Stimulated activated CD4-positive, alpha-beta T cell treated with anti-CD3 and anti-CD28 coated beads, TNF-alpha, amount 100 ng/mL, for 24 hours (primary cell): ENCODE measurements at places on chromosomes 1 and 21.

GRCh38 chr1:17925290-17926237, 170.4 kb downstream of the ACTL8 start:
- no peak for DNase-seq

DNA sequence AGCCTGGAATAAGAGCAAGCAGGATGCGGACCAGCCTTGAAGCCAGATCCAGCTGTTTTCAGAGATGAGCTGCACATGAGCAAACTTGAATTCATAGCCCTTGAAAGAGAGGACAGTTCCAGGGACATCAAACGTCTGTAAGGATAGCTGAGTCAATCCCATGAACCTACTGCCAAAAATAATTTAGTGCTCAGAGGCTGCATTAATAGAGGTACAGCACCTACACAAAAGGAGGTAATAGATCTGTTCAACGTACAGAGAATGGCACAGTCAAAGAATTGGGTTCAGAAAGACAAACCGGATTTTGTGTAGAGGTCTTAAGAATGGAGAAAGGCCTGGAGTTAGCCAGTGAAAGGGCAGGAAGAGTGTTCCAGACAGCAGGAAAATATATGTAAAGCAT, 110.8 kb upstream of the ZC3H12A start:
- DNase-seq: no peak

DNA sequence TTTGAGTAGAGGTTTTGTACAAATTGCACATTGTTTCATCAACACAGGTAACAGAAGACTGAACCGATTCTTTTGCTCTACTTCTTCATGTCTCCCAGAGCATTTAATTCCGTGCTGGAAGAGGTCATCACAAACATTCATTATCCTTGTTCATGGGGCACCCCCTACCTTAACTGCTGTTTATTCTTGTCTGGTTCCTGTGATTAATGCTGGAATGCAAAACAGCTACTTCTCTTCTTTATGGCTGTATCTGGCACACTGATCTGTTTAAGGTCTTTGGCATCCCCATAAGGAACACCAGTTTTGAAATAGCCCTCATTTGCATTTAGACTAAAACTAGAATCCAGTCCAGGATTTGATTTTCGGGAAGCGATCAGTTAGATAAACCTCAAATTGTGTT, 42.2 kb downstream of the NTNG1 start:
- no peak for DNase-seq

- no peak for DNase-seq
Observed at GRCh38 chr1:109930252-109930993, 19.8 kb downstream of the CSF1 start.

GRCh38 chr1:10836726-10837125, 40.3 kb upstream of the CASZ1 start:
- no peak for DNase-seq

DNA sequence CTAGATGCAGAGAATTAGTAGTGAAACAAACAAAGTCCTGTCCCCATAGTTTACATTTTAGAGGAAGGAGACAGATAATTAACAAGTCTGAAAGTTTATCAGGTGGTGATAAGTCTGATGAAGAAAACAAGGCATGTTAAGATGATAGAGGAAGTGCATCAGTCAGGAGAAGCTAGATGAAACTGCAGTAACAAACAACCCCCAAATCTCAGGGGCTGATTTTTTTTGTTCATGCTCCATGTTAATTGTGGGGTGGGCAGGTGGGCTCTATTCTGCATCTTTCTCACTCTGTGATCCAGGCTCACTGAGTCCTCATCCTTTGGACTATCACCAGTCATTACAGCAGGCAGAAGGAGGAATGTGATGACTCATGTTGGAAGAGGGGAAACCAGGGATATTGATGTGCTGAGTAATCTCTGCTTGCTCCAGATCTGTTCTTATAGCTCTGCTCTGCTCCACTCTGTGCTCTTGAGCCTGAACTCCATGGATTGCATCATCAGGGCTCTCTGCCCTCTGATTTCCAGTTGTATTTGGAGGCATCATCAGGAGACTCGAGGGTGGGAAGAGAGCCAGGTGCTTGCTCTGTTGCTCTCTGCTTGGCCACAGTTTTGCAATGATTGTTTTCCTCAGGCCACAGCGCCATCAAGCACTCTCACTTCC, 166.9 kb downstream of the IER5 start:
- no peak for DNase-seq
